ENCODE measurements at places on chromosomes 6 and 20.

DNA sequence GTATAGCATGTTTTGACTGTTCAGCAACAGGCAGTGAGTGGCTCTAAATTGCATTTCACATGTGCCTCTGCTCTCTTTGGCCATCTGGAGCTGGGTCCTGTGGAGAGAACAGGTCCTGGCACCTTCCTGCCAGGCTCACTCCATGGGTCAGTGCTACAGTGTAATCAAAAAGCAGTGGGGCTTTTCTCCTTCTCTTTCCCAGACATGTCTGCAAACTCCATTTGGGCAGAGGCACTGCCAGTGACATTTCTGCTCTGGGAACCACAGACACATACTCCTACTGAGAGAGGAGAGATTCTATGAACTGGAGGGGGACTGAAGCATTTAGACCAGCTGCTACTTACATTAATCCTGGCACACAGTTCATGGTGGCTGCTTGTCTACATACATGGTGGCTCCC, 68.3 kb upstream of the TRAF3IP2 start:
- DNase-seq, result no peak

GRCh38 chr6:139635401-139636130, 261.1 kb upstream of the CITED2 start:
- no peak for DNase-seq

- DNase-seq, result no peak
Observed at GRCh38 chr20:4038047-4038459, 22.7 kb upstream of the RNF24 start.

GRCh38 chr6:93822434-93823265, 403.3 kb upstream of the EPHA7 start:
- no peak for DNase-seq

DNA sequence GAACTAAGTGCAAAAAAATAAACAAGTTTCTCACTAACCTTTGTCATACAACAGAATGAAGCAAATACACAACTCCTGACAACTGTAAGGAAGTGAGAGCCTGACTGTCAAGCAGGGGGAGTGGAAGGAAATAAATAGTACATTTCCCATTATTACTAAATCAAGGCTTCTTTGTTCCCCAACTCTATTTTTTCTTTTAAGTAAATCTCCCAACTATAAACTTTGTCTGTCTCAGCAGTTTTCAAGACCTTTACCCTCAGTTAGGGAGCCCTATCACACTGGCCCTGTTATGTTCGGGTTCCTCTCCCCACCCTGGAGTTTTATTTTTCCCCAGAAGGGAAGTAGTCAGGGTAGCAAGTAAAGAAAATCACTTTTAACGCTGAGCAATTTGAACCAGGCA, 24.1 kb upstream of the IPCEF1 start:
- DNase-seq, result no peak

DNA sequence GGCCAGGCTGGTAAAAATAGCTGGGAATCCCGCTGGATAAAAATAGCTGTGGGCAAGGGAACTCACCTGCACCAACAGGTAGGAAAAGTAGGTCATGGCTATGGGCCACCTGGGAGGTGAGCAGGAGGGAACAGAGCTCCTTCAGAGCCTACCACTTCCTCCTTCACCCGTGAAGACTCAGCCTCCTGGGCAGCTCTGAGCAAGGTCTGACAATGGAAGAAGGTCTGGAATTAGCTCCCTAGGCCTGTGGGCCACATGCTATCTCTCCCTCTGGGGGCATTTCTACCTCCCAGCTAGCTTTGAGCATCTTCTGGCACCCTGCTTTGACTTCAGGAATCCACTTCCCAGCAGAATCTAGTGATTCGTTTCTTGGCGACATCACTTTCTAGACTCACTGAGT, 153.9 kb downstream of the MRPL14 start:
- no peak for DNase-seq

- DNase-seq, result no peak
Observed at GRCh38 chr6:33412140-33413009, 1.6 kb downstream of the PHF1 start.

GRCh38 chr20:57259121-57259937, 7.1 kb downstream of the BMP7 start:
- peak; percentile 74 for DNase-seq

DNA sequence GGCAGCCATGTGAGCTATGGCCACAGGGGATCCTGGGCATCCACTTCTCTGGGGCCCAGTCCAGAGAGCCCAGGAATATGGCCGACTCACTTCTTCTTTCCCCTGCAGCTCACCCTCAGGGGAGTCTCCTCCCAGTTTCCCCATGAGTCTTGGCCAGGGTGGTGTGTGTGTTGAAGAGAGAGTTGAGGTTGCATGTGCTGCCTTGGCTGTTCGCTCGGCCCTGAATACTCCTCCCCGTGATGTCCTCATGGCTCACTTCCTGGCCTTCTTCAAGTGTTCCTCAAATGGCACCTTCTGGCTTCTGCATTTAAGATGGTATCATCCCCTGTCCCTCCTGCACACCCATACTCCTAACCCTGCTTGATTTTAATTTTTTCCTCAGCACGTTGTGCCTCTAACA, 3.2 kb upstream of the TREML1 start:
- DNase-seq, result no peak

DNA sequence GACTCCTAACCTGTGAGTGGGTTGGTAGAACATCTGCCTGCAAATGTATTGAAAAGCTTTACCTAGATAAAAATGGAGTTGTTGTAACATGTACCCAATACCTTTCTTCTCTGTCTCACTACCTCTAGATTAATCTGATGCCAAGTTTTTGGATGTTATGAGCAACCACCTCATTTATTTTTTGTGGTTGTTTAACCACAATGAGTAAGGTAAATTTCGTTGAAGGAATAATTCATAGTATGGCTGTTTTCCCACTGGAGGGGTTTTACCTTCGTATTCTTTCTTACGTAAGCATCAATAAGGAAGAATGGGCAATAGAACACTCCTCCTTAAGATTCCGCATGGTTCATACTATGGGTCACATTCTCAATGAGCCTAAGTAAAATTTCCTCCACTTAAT, 165.4 kb downstream of the CDH26 start:
- DNase-seq, result no peak

DNA sequence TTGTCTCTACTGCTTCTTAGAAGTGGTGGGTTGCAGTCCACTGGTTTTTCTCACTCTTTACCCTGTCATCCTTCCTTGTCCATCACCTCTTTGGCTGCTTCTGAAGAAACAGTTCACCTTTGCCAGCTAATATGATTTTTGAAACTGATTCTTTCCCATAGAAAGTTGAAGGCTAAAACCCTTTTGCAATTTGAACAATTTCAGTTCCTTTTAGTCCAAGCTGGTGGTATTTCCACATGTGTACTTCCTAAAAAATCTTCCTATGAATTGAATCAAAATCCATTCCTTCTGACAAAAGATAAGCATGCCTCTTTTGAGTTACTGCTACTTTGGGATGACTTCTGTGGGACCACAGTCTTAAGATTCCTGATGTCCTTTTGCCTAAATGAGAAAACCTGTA, 210.0 kb upstream of the MAN1A1 start:
- no peak for DNase-seq

GRCh38 chr6:40442591-40442990, 144.6 kb downstream of the LRFN2 start:
- DNase-seq, result no peak

GRCh38 chr6:125693480-125693879, 56.0 kb upstream of the HEY2 start:
- no peak for DNase-seq

DNA sequence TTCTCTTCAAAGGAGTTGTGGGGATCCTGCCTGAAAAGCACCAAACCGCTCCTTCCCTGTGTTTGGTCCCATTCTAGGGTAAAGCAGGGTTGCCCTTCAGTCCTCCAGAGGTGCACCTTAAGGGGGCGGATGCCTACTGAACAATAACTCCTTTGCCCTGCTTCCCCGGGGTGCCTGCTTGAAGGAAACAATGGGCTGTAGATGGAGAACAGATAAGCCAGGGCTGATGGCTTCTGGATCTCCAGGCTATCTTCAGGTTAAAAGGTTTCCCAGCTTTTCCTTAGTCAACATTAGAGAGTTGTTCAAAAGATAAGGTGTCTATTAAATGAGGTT, 5.4 kb upstream of the PRDM1 start:
- no peak for DNase-seq

Measured in D341Med (cell line).